ENCODE measurements at places on chromosomes 2 and 18.

DNA sequence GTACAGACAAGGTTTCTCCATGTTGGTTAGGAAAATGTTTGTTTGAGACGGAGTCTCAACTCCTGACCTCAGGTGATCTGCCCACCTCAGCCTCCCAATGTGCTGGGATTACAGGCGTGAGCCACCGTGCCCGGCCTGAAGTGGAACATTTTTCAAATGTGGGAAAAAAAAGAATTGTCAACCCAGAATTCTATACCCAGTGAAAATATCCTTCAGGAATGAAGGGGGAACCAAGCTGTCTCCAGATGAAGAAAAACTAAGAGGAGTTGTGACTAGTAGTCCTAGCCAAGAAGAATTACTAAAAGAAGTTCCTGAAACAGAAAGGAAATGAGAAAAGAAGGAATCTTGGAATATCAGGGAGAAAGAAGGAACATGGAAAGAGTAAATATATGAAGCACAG lies 25.7 kb downstream of the RAPGEF4 start:
- DNase-seq: no peak

GRCh38 chr18:48197819-48198218 lies 211.4 kb downstream of the ZBTB7C start:
- no peak for DNase-seq

DNA sequence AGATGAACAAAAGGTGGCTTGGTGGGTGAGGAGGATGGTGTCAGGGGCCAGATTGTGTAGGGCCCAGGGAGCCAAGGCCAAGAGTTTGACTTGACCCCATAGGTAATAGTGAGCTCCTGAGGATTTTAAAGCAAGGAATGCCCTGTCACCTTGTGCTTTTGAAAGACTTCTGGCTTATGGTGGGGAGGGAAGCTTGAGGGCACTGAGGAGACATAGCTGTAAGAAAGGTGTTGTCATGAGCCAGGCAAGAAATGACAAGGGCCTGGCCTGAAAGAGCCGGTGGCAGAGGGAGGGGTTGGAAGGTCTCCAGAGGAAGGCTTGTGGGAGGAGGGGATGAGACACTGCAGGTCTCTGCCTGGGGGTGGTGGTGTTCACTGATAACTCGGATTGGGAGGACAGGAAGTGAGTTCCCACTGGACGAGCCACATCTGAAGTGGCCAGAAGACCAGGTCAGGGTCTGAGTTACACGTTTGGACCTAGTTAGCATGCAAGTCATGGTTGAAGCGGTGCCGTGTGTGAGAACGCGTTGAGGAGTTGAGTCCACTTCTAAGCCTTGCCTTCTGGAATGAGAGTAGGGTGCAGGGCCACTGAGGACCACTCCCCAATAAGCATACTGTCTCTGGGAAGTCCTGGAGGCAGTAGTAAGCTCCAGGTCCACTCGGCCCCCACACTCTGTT lies 64.3 kb downstream of the TET3 start:
- DNase-seq: no peak

GRCh38 chr2:6876309-6876708 lies 1.3 kb upstream of the RSAD2 start:
- no peak for DNase-seq

GRCh38 chr18:9986156-9986930 lies 72.5 kb downstream of the VAPA start:
- DNase-seq: no peak

- no peak for DNase-seq
Measured at GRCh38 chr2:203586696-203587095, 51.6 kb upstream of the RAPH1 start.

DNA sequence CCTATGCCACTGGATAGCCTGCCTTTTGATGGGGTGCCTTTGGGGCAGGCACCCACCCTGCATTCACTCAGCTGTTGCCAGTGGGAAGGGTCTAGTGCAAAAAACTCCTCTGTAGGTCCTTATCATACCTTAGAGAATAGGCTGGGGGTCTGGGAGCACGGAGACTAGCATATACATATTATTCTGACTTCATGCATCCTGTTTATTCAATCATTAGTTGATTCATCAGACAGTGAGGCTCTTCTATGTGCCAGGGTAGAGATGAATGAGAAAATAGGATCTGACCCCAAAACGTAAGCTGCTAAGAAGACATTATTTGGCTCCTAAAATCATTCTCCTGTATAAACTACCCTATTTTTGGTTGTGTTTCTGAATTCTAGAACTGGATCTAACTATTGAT lies 153.3 kb downstream of the TPGS2 start:
- no peak for DNase-seq

GRCh38 chr18:79393181-79393634 lies 2.5 kb upstream of the NFATC1 start:
- no peak for DNase-seq

DNA sequence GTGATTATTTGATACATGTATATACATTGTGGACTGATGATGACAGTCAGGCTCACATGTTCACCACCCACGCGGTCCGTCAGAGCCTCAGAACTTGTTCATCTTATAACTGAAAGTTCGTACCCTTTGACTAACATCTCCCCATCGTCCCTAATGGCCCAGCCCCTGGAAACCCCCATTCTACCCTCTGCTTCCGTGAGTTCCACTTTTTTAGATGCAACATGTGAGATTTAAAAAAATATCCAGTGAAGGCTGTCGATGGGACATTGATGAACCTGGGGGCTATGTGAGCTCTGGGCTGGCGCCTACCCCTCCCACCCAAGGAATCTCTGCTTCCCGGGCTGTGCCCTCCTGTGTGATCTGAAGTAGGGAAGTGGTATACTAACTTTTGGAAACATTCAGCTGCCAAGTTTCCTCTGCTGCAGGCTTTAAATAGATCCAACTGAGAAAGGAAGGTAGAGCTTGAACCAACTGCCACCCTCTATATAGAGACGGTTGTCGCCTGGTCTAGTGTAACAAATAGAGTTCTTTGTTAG lies 163.8 kb downstream of the FAM210A start:
- peak; percentile 68 for DNase-seq

Measured in stimulated activated CD4-positive, alpha-beta T cell treated with anti-CD3 and anti-CD28 coated beads, Interleukin-1b, Interleukin-23, amount 100 ng/mL, for 1 hour (primary cell).